ENCODE measurements at places on chromosomes 3 and 15.
A peak's percentile ranks its signal among the peaks of the same experiment; 100 is the strongest.

- no peak for DNase-seq
These were observed 93.4 kb downstream of the CHCHD4 start for GRCh38 chr3:14031271-14031670.

DNA sequence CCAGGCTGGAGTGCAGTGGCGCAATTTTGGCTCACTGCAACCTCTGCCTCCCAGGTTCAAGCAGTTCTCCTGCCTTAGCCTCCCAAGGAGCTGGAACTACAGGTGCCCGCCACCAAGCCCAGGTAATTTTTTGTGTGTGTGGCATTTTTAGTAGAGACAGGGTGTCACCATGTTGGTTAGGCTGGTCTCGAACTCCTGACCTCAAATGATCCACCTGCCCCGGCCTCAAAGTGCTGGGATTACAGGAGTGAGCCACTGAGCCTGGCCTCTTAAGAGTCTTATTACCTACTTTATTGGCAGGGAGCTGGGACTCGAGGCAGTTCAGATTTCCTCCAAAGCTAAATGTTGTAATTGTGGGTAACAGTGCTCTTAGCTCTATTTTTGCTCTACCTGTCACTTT is 16.4 kb downstream of the PXYLP1 start:
- no peak for DNase-seq

DNA sequence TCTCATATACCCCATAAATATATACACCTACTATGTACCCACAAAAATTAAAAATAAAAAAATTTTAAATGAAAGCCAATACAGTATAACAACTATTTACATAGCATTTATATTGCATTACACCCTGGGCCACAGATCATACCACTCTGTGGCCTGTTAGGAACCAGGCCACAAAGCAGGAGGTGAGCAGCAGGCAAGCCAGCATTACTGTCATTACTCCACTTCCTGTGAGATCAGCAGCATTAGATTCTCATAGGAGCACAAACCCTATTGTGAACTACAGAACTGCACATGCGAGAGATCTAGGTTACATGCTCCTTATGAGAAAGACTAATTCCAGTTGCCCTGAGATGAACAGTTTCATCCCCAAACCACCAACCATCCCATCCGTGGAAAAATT is 17.4 kb downstream of the FILIP1L start:
- DNase-seq, result no peak

- no peak for DNase-seq
These were observed 13.0 kb downstream of the NIPA2 start for GRCh38 chr15:22851513-22851912.

GRCh38 chr3:194604837-194605236 is 28.4 kb downstream of the TMEM44 start:
- DNase-seq, result no peak

GRCh38 chr15:35118960-35119359 is 33.9 kb upstream of the NANOGP8 start:
- no peak for DNase-seq

DNA sequence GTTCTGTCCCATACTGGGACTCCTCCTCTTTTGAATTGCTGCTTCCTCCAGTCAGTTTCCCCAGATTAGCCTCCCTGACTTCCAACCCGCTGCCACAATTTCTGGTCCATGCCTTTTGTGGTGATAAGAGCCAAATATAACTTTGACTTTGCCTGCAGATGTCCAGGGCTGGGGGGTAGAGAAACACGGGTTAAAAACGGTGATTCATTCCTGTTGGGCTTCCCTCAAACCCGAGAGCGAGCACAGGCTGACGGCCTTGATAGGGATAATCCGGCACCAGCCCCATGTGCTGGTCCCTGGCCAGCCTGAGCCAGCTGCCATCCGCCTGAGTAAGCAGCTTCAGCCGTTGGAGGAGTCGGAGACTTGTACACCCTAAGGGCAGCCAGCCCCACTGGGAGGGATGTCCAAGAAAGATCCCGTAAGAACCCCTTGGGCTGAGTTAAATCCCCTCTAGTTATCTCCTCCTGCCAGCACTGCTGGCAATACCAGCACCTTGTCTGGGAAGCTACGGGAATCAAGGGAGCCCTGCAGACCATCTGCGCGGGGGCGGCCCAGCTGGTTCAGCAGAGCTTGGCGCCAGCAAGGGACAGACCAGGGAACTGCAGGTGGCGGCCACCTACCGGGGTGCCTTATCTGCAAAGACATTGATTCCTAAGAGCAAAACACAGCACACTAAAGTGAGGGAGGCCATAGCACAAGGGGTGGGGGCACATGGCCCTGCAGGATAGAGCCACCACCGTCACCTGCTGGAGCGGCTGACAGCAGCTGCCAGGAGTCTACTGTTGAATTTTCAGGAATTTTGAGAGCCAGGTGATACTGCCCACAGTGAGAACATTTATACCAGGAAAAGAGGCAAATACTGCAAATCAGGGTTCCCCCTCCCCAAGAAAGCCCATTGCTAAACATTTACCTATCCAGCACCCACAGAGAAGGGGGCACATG is 18.1 kb downstream of the CSPG4 start:
- DNase-seq, result peak; percentile 78

DNA sequence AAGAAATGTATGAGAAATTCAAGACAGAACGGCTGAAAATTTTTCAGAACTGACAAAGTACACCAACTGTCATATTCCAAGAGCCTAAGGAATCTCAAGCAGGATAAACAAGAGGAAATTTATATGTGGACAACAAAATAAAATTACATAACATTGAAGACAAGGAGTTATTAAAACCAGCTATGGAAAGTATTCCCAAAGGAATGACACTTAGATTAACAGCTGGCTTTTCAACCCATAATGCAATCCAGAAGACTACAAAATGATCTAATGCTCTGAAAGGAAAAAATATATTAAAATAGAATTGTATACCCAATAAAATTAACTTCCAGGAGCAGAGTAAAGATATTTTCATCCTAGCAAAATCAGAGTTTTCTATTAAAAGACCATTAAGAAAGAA is 132.2 kb upstream of the BNIP2 start:
- DNase-seq, result no peak

DNA sequence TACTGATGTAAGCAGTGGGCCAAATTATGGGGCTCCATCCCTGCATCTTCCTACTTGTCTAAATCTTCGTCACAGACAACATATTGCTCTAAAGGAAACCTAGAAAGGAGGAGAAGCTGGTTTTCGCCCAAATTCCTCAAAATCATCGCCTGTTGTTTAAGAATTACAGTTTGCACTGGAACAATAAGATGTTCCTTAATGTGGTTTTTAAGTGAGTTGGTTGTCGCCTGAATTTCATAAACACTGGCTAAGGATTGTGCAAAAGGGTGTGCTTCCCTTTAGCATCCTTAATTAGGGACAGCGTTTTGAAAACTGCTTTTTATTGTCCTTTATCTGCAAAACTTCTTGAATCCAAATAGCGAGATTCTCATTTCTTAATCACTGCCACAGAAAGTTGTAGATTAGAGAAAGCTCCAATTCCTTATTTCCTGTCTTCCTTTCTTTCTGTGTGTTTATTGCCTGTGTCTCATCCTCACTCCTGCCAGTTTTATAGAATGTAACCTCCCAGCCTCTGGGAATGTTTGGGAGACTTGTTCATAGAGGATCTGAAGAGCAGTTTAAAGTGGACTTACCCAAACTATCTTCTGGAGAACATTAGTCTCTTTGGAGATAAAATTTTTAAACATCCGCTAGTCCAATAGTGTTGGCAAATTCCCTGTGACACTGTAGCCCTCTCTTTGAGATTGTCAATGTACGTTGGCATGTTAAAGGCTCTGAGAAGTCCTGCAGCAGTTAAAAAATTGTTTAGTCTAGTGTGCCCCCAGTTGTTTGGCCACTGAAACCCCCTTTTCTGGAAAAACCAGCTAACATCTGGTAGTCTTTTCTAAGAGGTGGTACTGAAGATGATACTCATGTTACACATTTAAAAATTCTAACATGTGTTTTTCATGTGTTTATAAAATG is 50.4 kb downstream of the FLNB start:
- DNase-seq, result no peak

DNA sequence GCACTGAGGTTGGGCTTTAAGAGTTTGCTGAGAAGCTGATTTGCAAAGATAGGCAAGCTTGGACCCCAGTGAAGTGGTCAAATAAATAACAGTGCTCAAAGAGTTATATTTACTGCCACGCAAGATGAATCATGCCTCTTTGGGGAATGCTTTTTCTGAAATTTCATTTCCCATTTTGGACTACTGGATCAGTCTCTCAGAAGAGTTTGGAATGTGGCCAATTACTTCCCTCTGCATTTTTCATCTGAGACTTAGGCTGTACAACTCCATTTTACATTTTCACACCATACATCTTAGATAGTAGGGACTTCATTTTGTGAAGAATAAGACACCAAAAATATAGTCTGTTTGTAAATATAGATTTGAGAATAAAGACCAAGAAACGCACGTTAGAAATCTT is 419.7 kb downstream of the FGF12 start:
- no peak for DNase-seq

Measured in Calu3 (cell line).